ENCODE measurements at places on chromosomes 7 and 10.
A peak's percentile ranks its signal among the peaks of the same experiment; 100 is the strongest.

DNA sequence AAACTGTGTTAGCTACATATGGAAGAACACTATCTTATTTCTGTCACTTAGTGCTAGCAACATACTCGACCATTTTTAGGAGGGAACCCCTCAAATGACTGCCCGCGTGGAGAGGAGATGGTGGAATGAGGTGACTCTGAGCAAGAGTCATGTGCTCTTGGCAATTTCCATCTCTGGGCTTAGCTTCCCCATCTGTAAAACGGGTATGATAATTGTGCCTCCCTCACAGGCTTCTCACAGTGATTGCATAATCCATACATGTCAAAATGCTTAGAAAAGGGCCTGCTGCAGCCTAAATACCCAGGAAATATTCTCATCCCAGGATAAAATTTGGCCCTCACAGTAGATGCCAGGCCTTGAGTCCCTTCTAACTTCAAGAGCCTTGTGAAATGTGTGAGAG lies 86.6 kb downstream of the WDFY4 start:
- H3K4me1 ChIP-seq: no peaks in the 10 kb centered on the region
- H3K27me3 ChIP-seq: no peaks in the 10 kb centered on the region
- H3K27ac ChIP-seq: no peak overlapping the region

GRCh38 chr7:8515640-8516185 lies 82.3 kb downstream of the NXPH1 start:
- no peak overlapping the region for H3K4me3 ChIP-seq
- H3K27ac ChIP-seq: no peak overlapping the region
- no peaks in the 10 kb centered on the region for H3K27me3 ChIP-seq
- no peak for DNase-seq
- H3K36me3 ChIP-seq: no peaks in the 10 kb centered on the region

DNA sequence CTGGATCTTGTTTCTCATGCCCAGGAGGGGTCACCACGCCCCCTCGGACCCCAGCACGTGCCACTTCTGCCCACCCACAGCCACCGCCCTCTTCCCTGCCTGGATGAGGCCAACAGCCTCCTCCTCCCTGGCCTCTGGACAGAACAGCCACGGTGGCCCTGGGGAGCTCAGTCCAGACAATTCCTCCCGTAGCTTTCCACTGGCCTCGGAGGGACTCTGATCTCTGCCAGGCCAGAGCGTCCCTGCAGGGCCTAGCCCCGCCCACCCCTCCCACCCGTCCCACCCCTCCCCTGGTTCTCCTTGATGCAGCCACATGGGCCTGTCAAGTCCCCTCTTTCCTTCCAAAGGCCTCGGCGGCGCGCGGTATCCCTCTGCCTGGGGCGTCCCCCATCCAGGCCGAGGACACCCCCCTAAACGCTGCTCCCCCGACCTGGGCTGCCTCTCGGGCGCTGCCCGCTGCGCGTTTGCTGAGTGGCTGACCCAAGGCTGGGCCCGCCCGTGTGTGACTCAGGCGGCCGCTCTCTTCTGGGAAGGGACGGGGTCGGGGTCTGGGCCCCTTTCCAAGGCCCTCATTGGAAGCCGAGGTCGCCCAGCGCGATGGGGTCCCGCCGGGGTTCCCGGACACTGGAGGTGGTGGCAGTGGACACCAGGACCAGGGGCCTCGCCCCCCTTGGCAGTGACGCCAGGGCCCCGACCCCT lies 557 bp downstream of the TMEM120A start:
- H3K4me3 ChIP-seq: peak overlapping the region; percentile 49
- H3K36me3 ChIP-seq: no peaks in the 10 kb centered on the region
- H3K27ac ChIP-seq: peak overlapping the region; percentile 70

DNA sequence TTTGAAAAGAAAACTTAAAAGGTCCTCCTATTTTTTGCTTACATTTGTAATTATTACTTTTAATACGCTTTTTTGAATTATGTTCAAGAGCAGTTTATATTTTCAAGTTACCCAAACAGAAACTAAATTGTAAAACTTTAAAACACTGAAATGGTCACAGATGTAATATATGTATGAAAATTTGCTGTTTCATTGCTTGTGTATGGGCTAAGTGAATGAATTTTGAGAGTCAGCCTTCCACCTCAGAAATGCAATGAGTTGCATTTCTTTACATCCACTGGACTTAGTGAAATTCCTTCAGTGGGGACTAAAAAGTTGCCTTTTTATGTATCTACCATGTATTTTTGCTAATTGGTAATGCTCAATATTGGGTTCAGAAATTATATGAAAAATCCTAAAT lies 1.6 kb downstream of the VPS26A start:
- no peaks in the 10 kb centered on the region for H3K36me3 ChIP-seq
- no peaks in the 10 kb centered on the region for H3K27me3 ChIP-seq
- H3K27ac ChIP-seq: no peak overlapping the region
- H3K4me1 ChIP-seq: peaks cover 16% of the 10 kb centered on the region
- DNase-seq: no peak
- H3K4me3 ChIP-seq: no peak overlapping the region

DNA sequence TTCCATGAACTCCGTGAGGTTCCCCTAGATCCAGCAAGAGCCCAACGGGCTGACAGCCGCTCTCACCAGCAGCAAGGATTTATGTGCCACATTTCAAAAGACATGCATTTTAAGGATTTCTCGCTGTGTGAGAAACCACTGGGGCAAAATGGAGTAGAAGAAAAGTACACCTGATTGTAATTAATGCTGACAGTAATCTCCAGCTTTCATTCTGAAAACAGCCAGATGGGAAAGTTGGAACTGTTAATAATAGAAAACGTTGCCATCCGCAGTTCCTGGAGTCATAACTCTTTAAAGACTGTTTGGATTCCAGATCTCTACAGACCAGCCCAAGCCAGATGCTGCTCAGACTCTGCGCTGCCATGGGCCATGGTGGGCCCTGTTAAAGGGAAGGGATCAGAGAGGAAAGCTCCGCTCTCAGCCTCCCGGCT lies 216.9 kb upstream of the GLI3 start:
- no peaks in the 10 kb centered on the region for H3K27me3 ChIP-seq
- no peaks in the 10 kb centered on the region for H3K36me3 ChIP-seq
- no peaks in the 10 kb centered on the region for H3K4me1 ChIP-seq
- no peak overlapping the region for H3K27ac ChIP-seq
- no peak for DNase-seq

DNA sequence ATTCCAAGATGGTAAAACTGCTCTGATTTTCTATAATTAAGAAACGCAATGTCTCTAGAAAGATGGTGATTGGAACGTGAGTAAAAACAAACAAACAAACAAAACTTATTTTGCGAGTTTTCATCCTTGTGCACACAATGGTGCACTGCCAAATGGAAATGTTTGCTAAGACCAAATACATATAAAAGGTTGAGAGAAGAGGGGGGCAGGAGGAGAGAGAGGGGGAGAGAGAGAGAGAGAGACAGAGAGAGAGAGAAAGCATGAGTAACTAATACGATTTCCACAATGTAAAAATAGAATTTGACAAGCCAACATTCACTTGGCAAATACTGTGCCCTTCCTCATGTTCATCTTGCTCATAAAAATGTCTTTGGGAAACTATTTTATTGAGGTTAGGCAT lies 375.4 kb downstream of the CNTNAP2 start:
- DNase-seq: no peak
- H3K4me3 ChIP-seq: no peak overlapping the region
- H3K4me1 ChIP-seq: no peaks in the 10 kb centered on the region

GRCh38 chr7:146772601-146773000 lies 656.0 kb downstream of the CNTNAP2 start:
- H3K27me3 ChIP-seq: no peaks in the 10 kb centered on the region
- no peak for DNase-seq
- no peak overlapping the region for H3K4me3 ChIP-seq
- H3K36me3 ChIP-seq: no peaks in the 10 kb centered on the region
- no peak overlapping the region for H3K27ac ChIP-seq
- no peaks in the 10 kb centered on the region for H3K4me1 ChIP-seq

- no peaks in the 10 kb centered on the region for H3K36me3 ChIP-seq
- no peaks in the 10 kb centered on the region for H3K27me3 ChIP-seq
- no peak for DNase-seq
- H3K4me3 ChIP-seq: no peak overlapping the region
- H3K27ac ChIP-seq: no peak overlapping the region
Observed at GRCh38 chr10:11831520-11831951, 8.4 kb downstream of the PROSER2 start.

- H3K27me3 ChIP-seq: no peaks in the 10 kb centered on the region
- H3K4me3 ChIP-seq: no peak overlapping the region
- H3K4me1 ChIP-seq: peaks cover 20% of the 10 kb centered on the region
Observed at GRCh38 chr10:91610444-91610843, 22.4 kb downstream of the PPP1R3C start.

- H3K27me3 ChIP-seq: no peaks in the 10 kb centered on the region
- no peaks in the 10 kb centered on the region for H3K36me3 ChIP-seq
- DNase-seq: no peak
- peaks cover 26% of the 10 kb centered on the region for H3K4me1 ChIP-seq
- no peak overlapping the region for H3K4me3 ChIP-seq
- H3K27ac ChIP-seq: no peak overlapping the region
Observed at GRCh38 chr7:75931680-75932079, 16.7 kb downstream of the POR start.

DNA sequence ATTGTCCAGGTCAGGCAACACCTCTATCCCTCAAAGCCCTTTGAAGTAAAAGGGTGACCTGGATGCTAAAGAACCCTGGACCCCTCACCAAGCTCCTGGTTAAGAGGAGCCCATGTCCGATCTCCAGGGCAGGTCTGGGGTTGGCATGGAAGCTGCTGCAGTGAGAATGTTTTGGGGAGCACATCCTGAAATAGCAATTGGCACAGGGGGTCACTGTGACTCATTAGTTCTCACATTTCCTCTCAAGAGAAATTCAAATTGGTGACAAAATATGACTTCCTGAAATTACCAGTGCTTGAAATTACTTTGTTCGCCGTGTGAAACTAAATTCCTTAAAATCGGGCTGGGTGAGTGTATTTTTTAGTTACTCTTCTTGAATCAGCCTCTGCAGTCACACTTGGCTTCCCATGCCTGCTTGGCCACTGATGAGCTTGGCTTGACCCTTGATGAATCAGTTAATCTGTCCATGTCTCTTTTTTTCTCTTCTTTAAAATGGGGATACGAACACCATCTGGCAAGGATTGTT lies 18.8 kb upstream of the ARHGAP22 start:
- H3K36me3 ChIP-seq: no peaks in the 10 kb centered on the region
- no peaks in the 10 kb centered on the region for H3K27me3 ChIP-seq
- H3K27ac ChIP-seq: no peak overlapping the region
- H3K4me3 ChIP-seq: no peak overlapping the region

GRCh38 chr10:74297389-74298080 lies 146.5 kb downstream of the ADK start:
- H3K27ac ChIP-seq: no peak overlapping the region
- H3K4me1 ChIP-seq: peaks cover 15% of the 10 kb centered on the region
- no peaks in the 10 kb centered on the region for H3K36me3 ChIP-seq
- no peak overlapping the region for H3K4me3 ChIP-seq
- no peaks in the 10 kb centered on the region for H3K27me3 ChIP-seq

GRCh38 chr7:105269397-105269796 lies 119.3 kb downstream of the SRPK2 start:
- H3K27ac ChIP-seq: peak overlapping the region; percentile 74
- H3K36me3 ChIP-seq: no peaks in the 10 kb centered on the region
- no peak for DNase-seq
- H3K27me3 ChIP-seq: no peaks in the 10 kb centered on the region
- H3K4me1 ChIP-seq: peaks cover 36% of the 10 kb centered on the region

GRCh38 chr7:115081772-115082171 lies 159.9 kb downstream of the MDFIC start:
- DNase-seq: no peak
- no peaks in the 10 kb centered on the region for H3K36me3 ChIP-seq
- no peaks in the 10 kb centered on the region for H3K27me3 ChIP-seq
- H3K27ac ChIP-seq: no peak overlapping the region
- peaks cover 2% of the 10 kb centered on the region for H3K4me1 ChIP-seq
- no peak overlapping the region for H3K4me3 ChIP-seq
